ENCODE measurements at places on chromosomes 5 and 9.

DNA sequence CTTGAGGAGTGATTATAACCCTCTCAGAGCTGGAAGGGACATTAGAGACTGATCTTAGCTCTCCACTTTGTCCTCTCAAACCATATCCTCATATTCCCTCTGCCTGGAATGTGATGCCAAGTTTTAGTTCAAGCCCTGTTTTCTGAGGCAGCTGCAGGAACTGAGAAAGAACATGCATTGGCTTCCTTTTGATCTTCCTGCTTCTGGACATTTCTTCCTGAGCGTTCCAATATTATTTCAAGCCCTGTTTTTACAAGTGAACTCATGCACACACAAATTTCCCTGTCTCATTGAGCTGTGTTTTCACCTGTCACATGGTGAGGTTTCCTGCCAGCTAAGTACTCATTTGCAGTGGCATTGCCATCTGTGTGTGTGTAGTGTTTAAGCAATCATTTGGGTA, 17.0 kb downstream of the FOCAD start:
- DNase-seq: no peak

GRCh38 chr5:114952876-114953275, 216.8 kb downstream of the TRIM36 start:
- no peak for DNase-seq

- DNase-seq: no peak
Measured at GRCh38 chr5:35438288-35438687, 179.4 kb upstream of the SPEF2 start.

DNA sequence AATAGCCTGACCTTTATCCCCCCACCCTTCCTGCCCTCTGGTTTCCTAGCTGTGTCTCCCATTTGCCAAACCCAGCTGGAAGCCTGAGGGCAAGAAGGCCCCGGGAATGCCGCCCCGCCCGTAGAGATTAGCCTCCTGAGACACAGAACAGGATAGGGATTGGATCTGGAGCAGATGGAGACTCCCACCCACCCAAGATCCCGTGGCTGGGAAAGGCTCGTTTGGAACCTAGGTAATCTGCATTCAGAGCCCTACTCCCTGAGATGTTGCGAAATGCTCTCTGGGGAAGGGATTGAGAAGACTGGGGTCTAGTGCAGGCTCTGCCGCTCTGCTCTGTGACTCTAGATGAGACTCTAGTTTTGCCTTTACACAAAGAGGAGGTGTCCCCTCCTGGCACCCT, 10.9 kb downstream of the AQP3 start:
- DNase-seq: no peak

DNA sequence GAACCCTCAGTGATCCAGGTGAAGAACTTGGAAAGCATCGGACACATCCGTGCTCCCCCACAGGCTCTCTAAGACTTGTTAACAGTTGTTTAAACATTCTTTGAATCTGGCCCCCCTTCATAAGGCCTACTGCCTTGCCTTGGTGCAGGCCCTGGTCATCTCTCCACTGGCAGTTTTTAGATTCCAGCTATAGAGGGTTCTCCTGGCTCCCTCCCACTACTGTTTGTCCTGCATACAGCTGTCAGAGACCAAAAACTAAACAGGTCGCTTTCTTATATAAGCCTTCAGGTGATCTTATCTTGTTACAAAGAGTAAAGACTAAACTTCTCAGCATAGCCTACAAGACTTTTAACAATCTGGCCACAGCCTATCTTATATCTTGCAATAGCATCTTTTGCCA, 32.3 kb downstream of the NRG2 start:
- no peak for DNase-seq

- no peak for DNase-seq
Measured at GRCh38 chr5:18281947-18282581, 647.8 kb downstream of the TAF11L14 start.

GRCh38 chr9:76759732-76760131, 4.5 kb upstream of the PCA3 start:
- no peak for DNase-seq

- no peak for DNase-seq
Measured at GRCh38 chr9:2663461-2664173, 42.0 kb downstream of the VLDLR start.

DNA sequence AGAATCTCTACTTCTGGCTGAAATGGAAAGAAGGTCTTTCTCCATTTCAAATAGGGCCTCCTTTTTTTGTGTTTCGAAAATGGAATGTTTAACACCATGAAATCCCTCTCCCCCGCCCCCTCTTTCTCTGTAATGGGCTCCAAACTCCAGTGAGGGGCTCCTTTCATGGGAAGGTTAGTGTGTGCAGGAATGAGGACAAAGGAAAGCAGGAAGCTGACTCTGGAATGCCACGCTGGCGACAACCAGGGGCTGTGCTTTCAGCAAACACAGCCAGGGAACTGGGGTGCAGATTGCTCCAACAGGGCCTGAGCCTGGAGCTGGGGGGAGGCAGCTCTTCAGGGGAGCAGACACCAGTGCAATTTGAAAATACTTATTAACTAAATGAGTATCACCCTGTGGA, 82.8 kb downstream of the CRB2 start:
- DNase-seq: no peak

DNA sequence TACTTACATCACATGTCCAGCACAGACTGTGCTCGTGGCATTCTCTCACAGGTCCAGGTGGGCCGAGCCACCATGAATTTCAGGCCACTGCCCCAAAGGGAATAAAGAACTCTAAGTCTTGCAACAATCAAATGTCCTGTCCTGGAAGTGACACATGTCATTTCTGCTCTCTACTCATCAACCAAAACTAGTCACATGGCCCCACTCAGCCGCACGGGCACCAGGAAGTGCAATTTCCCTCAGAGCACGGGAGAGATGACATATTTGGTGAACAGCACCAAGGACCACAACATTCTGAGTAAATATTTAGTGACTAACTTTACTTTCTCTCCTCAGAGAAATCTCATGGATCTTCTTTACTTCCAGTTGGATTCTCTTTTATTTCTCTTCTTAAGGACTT, 131.1 kb upstream of the TUT7 start:
- DNase-seq: no peak

GRCh38 chr9:120424248-120424647, 155.7 kb downstream of the CDK5RAP2 start:
- DNase-seq: no peak

- DNase-seq: no peak
Measured at GRCh38 chr5:109141222-109142200, 268.3 kb downstream of the PJA2 start.

DNA sequence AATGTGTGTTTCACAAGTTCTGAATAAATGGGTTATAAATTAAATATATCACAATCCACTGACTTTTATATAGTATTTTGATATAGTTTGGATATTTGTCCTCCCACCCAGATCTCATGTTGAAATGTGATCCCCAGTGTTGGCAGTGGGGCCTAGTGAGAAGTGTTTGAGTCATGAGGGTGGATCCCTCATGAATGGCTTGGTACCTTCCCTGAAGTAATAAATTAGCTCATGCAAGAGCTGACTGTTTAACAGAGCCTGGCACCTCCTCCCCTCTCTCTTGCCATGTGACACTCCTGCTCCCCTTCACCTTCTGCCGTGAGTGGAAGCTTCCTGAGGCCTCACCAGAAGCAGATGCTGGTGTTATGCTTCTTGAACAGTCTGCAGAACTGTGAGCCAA, 127.9 kb upstream of the PALM2AKAP2 start:
- DNase-seq: no peak

DNA sequence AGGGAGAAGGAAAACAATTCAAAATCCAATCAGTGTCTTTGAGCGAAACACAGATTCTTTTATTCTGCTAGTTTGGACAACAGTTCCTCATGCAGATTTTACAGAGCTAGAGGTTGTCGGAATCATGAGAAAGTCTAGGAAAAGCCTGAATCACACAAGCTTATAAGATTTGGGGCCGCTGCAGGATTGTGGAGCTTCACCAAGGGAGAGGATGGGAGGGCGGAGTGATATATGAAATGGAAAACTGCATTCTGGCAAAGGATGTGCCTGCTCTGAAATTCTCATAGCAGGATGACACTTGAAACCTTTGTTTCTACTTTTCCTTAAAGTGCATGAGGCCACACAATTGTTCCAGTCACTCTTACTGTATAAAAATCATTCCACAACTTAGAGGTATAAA, 134.3 kb downstream of the OR2K2 start:
- DNase-seq: no peak

- no peak for DNase-seq
Measured at GRCh38 chr5:127028822-127029457, 1.4 kb downstream of the MARCHF3 start.

DNA sequence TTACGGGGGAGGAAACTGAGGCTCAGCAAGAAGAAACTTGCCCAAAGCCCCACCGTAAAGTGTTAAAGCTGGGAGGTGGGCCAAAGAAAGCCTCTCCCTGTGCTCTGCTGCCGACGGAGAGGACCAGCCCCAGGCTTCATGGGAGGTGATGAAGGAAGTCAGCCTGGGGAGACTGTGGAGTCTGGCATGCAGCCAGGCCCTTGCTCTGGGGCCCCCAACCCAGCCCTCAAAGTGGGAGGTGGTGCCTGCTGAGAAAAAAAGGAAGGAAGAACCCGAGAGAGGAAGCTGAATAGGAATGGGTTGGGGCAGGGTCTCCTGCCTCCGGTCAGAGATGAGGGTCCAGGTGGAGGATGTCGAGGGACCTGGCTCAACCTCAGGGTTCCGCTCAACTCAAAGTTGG, 3.8 kb downstream of the RNF44 start:
- DNase-seq: no peak

GRCh38 chr9:75053869-75054268, 25.8 kb upstream of the CARNMT1 start:
- DNase-seq: no peak

GRCh38 chr5:151058891-151059489, 21.8 kb downstream of the TNIP1 start:
- DNase-seq: no peak

- DNase-seq: peak; percentile 27
Measured at GRCh38 chr9:132026932-132027585, 52.6 kb downstream of the MED27 start.

- DNase-seq: no peak
Measured at GRCh38 chr5:143362664-143363227, 40.7 kb downstream of the NR3C1 start.

- DNase-seq: no peak
Measured at GRCh38 chr9:91162784-91163443, 198.8 kb downstream of the AUH start.
